Dorsolateral prefrontal cortex (tissue), 122 donors: ENCODE measurements at places on chromosomes 3 and 15.

GRCh38 chr3:61111825-61112224 is 139.4 kb downstream of the FHIT start:
- DNase-seq, result no peak

GRCh38 chr3:124800511-124801258 is 70.4 kb downstream of the UMPS start:
- DNase-seq, result no peak

- DNase-seq, result peak; percentile 77
Measured at GRCh38 chr15:97903971-97904572, 56.4 kb upstream of the ARRDC4 start.

GRCh38 chr3:63349583-63350573 is 71.8 kb downstream of the SYNPR start:
- peak; percentile 45 for DNase-seq

GRCh38 chr15:67067930-67068551 is 2.6 kb downstream of the SMAD3 start:
- DNase-seq, result no peak

DNA sequence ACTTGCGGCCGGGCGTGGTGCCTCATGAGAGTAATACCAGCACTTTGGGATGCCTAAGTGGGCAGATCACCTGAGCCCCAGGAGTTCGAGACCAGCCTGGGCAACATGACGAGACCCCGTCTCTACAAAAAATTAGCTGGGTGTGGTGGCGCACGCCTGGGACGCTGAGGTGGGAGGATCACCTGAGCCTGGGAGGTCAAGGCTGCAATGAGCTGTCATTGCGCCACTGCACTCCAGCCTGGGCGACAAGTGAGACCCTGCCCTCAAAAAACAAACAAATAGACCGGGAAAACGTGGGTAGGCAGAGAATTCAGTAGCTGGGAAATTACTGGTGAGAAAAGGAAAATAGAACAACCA is 667 bp downstream of the UMPS start:
- DNase-seq, result no peak

DNA sequence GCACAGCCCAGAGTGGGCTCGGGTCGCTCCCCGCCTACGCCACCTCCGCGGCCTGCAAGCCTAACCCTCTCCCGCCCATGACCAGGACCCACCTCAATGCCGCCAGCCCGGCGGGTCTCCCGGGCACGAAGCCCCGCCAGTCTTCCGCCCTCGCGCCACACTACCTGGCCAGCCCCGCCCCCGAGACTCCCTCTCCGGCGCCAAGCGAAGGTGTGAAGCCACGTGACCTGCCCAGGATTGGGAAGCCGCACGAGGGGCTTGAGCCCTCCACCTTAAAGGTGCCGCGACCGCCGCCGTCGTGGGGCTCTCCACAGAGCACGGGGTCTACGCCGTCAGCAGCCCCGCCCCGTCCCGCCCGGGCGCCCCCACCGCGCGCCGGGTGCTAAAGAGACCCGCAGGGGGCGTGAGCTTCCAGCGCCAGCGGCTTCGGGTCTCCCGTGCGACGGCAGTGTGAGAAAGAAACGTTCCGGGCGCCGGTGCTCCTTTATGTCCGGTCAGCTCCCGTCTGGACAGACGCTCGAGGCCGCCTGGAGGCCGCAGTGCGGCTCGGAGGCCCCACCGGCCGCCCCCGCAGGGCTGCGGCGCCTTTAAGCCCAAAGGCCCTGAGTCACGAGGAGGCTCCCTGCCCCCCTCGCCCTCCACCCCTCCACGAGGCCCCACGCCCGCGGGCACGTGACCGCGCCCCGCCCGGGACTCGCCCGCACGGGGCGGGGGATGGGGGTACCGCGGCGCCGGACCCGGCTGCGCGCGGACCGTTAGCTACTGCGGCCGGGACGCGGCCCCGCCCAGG is at the start of gene CPEB1:
Gene CPEB1 (minus strand): TSS at position 319 of the 790 bp plus-strand sequence. CDS start 18,904 bp downstream, outside the sequence.
- DNase-seq, result peak; percentile 74
